NCI-H2171 treated with DMSO at 0.1 percent for 48 hours (cell line): ENCODE measurements at places on chromosomes 2 and 18.

GRCh38 chr2:239184179-239184578 lies 216.6 kb downstream of the HDAC4 start:
- DNase-seq = no peak

DNA sequence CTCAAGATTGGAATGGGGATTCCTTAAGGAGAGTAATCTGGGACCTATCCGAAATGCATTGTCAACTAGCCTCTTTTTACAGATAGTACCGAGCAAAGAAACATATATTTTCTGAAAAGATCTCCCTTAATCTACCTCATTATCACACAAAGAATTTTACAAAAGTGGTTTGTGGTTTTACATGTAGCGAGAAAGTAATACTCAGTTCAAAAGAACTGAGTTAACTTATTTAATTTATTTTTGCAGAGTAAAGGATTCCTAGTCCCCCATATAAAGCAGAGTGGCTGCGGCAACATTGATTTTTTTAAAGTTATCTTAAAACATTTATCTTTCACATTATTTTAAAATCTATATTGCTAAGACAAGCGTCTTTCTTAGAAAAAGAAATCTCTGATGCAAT lies 15.9 kb upstream of the SOS1 start:
- DNase-seq = no peak

GRCh38 chr18:21682371-21683051 lies 22.1 kb downstream of the ABHD3 start:
- DNase-seq = no peak

GRCh38 chr2:174589334-174589733 lies 8.3 kb downstream of the WIPF1 start:
- no peak for DNase-seq

DNA sequence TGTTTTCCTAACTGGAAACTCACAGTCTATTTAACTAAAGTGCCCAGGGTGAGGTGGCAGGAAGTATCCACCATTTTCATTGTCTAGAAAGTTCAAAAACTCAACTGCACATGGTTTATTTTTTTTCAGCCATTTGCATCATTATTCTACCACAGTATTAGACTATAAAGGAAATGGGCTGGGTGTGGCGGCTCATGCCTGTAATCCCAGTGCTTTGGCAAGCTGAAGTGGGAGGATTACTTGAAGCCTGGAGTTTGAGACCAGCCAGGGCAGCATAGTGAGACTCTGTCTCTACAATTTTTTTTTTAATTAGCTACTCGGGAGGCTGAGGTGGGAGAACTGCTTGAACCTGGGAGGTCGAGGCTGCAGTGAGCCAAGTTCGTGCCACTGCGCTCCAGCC lies 213.8 kb downstream of the MYO3B start:
- DNase-seq = no peak

DNA sequence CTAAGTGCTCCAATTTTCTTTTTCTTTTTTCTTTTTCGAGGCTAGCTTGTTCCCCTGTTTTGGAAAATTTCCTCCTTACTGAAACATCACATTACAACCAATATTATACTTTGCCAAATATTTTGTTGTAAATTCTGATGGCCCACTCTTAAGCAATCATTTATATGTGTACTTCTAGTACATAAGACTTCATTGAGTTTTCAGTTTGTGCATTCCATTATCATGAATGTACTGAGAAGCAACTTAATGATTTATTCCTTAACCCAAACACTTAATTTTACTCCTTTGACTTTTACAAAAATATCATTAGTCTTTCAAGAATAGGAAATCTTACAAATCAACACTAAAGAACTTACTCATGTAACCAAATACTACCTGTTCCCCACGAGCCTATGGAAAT lies 242.4 kb downstream of the ARHGAP15 start:
- no peak for DNase-seq

DNA sequence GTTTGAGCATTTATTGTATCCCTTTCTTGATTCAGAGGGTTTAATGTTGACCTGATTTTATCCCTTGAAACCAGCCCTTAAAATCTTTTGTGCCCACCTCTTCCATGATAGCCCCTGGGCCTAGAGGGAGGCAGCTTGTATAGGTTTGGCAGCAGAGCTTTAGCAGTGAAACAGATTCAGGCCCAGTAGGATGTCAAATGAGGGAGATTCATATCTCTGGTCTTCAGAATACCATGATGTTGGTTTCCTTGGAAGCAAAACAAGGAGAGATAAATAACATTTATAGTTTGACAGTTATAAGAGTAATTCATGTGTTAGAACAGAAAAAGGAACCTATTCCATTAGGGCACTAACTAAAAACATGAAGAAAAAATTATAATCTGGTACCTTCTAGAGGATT lies 649.2 kb downstream of the METTL4 start:
- no peak for DNase-seq

GRCh38 chr18:49359732-49360444 lies 100.6 kb downstream of the DYM start:
- DNase-seq = no peak
